Activated T-helper 1 cell treated with anti-CD3 and anti-CD28 coated beads, Interleukin-2, amount 50 U/mL, for 16 hours (primary cell): ENCODE measurements at places on chromosomes 1 and 21.
A peak's percentile ranks its signal among the peaks of the same experiment; 100 is the strongest.

DNA sequence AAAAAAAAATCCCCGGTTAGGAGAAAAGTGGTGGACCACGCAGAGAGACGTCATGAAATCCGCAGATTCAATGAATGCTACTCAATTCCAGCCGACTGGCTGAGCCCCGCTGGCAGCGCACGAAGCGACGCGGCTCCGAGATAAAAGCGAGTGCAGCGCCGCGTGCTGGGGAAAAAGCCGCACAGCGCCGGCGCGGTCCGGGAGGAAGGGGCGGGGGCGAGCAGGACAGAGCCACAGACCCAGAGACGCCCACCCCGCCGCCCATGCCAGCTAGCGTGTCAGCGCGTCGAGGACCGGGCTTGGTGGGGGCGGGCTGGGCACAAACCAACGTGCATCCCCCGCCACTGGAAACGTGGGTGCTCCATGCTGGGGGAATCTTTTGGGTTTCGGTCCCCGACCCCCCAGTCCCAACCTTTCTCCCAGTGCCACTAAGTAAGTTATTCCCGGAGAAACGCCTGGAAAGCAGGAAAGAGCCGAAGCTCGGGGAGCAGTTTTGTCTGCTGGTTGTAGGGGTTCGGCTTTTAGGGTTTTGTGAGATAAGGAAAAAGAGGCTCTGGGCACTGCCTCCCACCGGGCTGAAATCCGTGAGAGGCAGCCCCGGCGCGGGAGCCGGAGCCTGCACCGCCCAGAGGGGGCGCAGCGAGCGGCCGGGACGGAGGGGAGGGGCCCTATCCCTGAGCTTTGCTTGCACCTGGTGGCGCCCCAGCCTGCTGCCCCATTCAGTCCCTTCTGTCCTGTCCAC is at the start of gene KCNJ6:
Gene KCNJ6 (minus strand): TSS at position 148 of the 742 bp plus-strand sequence. CDS start 75,775 bp downstream, outside the sequence.
- no peak for DNase-seq

GRCh38 chr1:147627435-147628110 is 42.8 kb downstream of the ACP6 start:
- DNase-seq: peak; percentile 22

GRCh38 chr1:214476229-214476985 is 75.0 kb downstream of the PTPN14 start:
- DNase-seq: no peak

DNA sequence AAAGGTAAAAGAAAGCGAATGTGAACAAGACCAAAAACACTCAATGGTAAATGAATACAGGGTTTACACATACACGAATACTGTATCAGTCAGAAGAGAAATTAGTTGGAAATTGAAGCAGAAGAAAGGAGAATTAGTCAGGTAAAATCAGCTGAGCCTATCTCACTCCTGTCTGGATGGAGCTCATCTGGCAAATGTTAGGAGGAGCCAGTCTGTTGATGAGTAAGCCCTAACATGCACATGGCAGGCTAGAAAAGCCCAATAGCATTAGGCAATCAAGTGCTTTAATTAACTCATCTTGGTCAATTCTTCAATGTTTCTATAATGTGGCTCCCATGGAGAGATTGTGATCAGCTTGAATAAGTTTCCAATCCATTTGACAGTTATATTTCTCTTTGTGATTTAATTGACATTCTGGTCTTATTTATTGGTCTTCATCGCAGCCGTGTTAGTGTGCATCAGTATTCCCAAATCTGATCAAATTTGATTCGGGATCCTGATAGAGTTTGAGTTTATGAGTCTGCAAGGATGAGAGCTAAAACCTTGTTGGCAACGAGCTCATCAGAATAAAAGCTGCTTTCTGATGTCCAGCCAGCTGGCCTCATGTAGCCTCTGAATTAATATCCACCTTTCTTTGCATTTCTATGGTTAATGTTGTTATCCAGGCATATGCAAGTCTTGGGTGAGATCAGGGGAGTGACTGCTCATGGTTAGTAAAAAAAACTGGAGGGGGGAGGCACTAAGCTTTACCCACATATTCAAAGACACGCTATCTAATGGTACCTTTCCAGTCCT is 22.1 kb upstream of the KCNA10 start:
- DNase-seq: no peak

DNA sequence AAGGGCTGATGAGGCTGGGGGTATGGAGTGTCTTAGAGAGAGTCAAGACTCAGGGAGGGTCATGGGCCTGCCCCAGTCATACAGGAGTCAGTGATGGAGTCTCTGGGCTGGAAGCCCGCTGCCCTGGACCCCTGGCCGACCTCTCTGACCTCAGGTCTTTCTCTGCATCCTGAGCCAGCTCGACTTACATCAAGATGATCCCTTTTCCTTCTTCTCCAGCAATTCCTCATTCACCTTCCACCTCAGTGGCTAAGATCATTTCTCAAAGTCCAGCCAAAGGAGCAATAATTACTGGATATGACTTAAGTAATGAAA is 308.6 kb downstream of the MATN1 start:
- DNase-seq: no peak

DNA sequence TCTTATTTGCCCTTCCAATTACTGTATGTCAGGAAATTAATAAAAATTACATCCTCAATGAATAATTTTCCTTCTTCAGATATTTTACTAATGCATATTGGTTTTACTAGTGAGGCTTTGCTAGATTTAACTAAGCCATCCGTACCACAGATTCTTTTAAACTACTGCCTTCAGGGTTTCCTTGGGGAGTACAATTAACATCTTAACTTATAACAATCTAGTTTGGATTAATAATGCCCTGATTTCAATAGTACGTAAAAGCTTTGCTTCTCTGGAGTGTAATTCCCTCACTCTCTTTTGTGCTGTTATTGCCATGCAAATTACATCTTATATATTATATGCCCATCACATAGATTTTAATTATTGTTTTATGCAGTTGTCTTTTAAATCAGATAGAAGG is 24.3 kb upstream of the F3 start:
- no peak for DNase-seq

- DNase-seq: no peak
These were observed 22.1 kb upstream of the ATF3 start for GRCh38 chr1:212586206-212587015.

DNA sequence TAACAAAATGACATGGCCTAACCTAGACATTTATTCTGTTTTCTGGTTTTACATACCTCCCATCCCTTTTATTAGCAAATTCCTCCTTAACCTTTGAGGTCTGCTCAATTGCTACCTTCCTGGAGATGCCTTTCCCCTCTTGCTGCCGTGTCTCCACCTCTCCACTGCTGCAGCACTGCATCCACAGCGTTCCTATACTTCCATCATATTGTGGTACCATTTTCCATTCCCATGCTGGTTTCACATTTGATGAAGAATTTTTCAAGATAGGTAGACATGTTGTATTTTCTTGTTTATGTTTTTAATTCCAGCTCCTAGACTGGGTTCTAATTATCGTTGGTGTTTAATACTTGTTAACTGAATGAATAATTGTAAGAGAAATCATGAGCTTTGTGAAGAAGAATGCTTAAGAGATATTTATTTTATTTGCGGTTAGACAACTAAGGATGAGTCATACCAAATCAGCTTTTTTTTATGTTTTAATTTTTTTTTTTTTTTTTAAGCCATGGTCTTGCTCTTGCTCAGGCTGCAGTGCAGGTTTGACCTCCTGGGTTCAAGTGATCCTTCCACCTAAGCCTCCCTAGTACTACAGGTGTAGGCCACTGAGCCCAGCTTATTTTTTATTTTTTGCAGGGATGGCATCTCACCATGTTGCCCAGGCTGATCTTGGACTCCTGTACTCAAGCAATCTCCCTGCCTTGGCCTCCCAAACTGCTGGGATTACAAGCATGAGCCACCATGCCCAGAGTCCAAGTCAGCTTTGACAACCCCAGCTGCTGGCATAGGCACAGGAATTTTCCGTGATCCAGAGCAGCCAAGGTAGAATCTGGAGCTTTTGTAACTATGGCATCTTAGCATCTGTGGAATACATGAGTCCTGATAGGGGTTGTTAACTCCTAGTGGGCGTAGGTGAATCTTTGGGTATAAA is 44.0 kb downstream of the ATP6V1G3 start:
- DNase-seq: no peak

DNA sequence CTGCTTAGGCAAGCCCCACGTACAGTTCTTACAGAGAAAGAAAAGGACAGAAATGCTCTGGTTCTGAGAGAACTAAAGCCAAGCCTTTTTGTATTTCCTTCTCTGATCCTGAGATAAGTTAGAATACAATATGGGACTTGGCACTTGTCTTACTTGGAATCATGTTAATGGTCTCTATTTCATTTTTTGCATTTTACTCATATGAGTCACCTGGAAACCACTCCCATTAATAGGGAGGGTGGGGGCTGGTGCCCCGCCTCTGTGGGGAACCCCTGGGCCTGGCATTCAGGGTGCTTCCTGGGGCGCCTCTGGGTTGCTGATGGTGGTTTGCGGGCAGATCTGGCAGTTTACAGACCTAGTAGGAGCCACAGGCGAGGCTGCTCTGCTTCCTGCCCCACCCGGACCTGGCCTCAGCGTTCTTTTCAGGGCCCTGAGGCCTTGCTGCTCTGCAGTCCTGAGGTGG is 26.7 kb downstream of the TSPAN2 start:
- peak; percentile 90 for DNase-seq

- no peak for DNase-seq
These were observed 51.6 kb upstream of the ATF3 start for GRCh38 chr1:212556822-212557549.

DNA sequence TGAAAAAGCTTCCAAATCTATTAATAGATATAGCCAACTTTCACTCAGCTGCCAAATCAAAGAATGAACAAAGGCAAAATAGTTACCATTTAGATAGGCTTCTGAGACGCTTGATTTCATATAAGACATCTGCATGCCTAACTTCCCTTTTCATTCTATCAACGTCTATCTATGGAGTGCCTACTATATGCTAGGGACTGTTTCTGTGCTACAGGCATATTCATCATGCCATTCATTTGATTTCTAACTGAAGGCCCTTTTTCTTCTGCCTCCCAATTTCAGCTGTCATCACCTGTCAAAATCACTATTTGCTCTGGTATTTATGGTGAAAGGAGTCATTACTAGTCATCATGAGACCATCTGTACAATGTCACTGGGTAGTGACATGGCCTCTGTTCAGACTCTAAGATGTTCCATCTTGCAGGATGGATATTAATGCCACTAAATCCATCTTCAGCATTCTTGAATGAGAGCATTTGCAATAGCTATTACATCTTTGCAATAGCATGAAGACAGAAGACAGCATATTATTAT is 4.3 kb upstream of the KRTAP13-1 start:
- no peak for DNase-seq

DNA sequence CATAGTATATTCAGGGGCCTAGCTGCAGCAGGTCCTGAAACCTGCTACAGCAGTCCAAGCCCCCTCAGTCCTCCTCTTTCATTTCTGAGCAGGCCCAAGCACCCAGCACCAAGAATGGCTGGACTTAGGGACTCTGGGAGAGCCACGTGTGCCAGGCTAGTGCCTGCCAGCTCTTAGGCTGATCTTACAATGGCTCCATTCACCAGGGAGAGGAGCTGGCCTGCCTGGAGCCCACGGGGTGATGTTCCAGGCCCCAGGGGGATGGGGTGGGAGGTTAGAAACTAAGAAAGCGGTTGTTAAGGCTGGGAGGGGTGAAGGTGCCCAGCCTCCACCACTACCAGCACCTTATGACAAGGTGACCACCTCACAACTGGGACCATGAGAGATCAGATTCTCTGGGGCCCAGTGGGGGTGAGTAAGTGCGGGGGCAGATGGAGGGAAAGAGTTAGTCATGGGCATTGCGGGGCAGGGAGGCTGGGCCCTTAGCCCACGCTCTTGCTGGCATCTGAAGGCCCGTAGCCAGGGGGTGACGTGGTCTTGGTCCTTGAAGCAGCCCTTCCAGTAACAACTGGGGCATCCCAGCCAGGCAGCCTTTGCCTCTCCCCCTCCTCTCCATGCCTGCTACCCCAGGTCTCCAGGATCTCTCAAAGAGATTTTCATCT is 30.3 kb upstream of the CLIC4 start:
- DNase-seq: no peak

DNA sequence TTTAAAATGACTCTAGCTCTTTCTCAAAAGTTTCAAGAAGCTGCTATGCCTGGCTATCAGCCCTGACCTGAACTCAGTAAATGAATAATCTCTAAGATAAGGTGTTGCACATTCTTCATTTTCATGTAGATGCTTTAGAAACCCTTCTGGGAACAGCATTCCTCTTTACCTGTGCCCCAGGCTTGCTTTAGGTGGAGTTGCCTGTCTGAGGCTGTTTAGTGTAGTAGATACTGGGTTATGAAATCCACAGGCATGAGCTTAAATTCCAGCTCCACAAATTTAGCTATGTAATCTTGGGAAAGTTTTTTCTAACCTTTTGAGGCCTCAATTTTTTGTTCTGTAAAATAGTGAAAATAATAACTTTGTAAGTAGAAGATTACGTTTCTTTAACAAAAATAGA is 41.6 kb downstream of the ATP6V1G3 start:
- no peak for DNase-seq

DNA sequence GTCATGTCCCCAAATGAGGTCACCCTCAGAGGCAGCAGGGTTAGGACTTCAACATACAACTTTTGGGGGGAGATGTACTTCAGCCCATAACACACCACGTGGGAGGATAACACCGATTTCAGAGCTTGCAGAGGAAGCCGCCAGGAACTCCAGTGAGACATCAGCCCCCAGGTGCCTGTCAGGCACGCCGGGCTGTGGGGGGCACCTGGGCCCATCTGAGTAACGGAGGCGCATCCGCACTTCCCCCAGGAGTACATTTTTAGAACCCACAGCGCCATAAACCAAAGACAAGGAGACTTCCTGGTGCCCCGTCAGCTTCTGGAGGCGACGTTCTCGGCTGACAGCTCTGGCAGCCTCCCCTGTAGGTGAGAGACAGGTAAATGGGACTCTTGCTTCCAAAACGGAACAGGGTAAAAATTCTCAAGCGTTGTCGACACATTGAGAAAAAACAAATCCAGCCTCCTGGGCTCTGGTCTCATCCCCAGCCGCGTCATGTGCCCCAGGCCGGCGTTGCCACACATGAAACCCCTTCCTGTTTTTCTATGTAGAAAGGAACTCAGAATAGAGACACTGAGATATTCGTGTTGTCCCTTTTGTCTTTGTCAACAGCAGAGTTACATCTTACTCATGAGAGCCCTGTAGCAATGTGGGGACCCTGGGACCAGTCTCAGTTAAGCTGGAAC is 93.3 kb downstream of the PDE9A start:
- peak; percentile 37 for DNase-seq

DNA sequence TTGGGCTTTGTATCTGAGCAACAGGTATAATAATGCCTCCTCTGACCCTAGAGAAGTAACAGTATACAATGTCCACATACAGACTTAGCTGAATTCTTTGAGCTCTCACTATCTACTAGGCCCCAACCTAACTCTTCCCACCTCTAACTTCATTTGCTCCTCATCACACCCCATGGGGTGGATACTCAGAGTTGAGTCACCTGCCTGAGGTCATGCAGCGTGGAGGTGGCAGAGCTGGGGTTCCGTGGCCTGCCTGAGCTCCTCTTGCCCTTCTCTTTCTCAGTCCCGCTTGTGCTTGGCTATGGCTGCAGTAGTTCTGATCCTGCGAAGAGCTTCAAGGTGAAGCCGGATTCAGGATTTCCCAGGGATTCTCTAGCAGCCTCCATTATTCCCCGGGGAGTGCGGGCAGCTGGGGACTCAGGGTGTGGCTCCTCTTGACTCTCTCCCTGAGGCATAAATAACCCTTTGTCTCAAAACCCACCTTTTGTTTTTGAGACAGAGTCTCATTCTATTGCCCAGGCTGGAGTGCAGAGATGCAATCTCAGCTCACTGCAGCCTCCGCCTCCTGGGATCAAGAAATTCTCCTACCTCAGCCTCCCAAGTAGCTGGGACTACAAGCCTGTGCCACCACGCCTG is 29.9 kb upstream of the ACTL8 start:
- DNase-seq: no peak

GRCh38 chr1:214066936-214067335 is 79.2 kb downstream of the PROX1 start:
- no peak for DNase-seq

GRCh38 chr1:203326830-203327683 is 21.7 kb downstream of the BTG2 start:
- peak; percentile 93 for DNase-seq

GRCh38 chr1:44536357-44537209 is 131.5 kb downstream of the RNF220 start:
- no peak for DNase-seq
